COR-L47 (cell line): ENCODE measurements at places on chromosomes 16 and 17.
A peak's percentile ranks its signal among the peaks of the same experiment; 100 is the strongest.

GRCh38 chr16:64615630-64616280 is 506.1 kb downstream of the CDH11 start:
- DNase-seq, result peak; percentile 68

- no peak for DNase-seq
Measured at GRCh38 chr17:39016193-39017153, 49.3 kb upstream of the FBXO47 start.

DNA sequence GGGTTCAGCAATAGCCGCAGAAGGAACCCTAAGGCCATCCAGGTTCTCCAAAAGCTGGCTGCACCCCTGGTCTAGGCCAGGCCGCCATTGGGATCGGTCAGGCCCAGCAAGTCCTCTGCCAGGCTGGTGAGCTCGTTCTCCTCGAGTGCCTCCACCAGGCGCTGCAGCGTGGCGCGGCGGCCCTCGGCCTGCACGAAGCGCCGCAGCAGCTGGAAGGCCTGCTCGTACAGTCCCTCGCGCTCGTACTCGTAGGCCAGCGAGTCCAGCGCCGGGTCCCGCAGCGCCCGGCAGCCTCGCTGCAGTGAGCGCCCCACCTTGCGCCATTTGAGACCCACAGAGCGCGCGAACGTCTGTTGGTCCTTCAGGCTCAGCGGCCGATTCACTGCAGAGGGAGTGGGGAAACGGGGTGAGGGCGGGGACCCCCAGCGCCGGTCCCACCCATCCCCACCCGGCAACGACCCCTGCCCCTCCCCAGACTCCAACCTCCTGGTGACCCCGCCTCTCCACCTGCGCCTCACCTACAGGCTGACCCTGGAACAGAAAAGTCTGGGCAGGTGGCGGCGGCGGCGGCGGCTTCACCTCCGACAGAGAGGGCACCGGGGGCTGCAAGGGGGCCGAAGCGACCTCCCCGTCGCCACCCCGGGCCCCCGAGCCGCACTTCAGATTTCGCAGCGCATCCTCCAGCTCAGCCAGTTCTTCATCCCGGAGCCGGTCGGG is 3.9 kb upstream of the B3GNT9 start:
- DNase-seq, result no peak

DNA sequence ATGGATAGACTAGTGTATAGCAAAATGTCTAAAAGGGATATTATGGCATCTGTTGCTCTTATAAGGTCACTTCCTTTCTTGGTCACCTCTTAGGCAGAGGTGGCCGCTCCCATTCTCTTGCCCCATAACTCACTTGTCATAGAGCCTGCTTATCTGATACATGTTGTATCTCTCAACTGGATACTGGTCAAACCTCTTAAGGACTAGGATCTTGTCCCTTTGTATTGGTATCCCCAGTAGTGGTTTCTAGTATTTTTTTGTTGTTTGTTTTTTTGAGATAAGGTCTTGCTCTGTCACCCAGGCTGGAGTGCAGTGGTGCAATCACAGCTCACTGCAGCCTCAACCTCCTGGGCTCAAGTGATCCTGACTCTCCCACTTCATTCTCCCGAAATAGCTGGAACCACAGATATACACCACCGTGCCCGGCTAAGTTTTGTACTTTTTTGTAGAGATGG is 27.0 kb downstream of the ZSWIM7 start:
- no peak for DNase-seq

- no peak for DNase-seq
Measured at GRCh38 chr16:27483624-27484023, 66.1 kb downstream of the GTF3C1 start.

GRCh38 chr16:88454523-88454947 is 1.5 kb downstream of the ZFPM1 start:
- DNase-seq, result peak; percentile 29

GRCh38 chr16:48291303-48291702 is 44.0 kb upstream of the ABCC11 start:
- DNase-seq, result no peak

DNA sequence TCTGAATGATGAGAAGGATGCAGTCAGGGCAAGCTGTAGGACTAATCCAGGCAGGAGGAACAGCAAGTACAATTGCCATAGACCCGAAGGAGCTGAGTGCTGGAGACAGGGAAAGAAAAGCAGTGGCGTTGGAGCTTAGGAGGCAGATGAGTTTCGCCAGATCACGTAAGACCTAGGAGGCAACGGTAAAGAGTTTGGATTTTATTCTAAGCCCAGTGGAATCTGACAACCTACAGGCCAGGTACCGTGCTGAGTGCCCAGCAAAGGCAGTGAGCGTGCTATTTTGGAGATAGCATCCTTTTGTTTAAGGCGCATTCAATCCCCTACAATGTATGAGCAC is 1.2 kb downstream of the USP43 start:
- no peak for DNase-seq

DNA sequence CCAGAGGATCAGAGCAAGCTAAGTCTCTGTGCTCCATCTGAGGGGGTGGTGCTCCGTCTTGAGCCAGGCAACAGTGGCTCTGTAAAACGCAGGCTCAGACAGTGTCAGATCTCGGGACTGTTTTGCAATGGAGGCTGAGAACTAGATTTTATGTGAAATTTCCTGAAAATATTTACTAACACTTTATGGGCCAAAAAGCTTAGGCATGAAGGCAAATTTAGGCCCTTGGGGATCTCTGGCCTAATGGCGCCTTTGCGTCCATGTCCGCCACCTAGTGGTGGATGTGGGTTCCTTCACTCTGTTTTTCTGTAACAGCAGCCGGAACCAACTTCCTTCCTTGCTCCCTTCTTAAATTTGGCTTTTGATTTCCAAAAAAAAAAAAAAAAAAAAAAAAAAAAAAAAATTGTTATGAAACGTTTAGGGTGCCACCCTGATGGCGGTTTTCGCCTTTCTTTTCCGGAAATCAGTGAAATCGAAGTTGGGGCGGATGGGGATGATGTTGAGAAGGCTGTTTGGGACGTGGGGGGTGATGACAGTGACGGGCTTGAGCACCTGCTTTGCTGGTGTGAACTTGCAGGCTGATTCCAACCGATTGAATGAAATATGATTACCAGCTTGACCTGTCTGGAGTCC is 14.0 kb upstream of the ELAC2 start:
- DNase-seq, result no peak

- no peak for DNase-seq
Measured at GRCh38 chr17:74903671-74904070, 10.2 kb upstream of the FADS6 start.

DNA sequence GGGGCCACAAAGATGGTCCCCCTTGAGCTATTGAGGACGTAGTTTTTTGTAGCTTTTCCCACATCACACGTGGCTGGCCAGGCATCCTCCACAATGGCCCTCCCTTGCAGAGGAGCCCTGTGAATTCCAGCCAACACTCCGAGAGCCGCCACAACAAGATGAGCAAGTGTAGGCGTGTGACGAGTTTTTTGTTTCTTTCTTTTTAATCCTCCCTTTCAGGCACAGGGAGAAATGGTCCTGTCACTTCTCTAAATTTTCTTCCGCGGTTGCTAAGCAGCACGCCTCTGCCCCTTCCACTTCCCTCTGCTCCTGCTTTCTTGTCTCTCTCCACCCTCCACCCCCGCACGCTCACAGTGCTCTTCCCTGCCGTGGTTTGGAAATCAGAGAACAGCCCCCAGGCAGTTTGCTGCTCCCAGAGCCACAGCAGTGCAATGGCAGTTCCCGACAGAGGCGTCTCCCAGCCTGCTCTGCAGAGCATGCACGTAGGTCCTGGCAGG is 68.0 kb upstream of the MRTFB start:
- DNase-seq, result no peak

DNA sequence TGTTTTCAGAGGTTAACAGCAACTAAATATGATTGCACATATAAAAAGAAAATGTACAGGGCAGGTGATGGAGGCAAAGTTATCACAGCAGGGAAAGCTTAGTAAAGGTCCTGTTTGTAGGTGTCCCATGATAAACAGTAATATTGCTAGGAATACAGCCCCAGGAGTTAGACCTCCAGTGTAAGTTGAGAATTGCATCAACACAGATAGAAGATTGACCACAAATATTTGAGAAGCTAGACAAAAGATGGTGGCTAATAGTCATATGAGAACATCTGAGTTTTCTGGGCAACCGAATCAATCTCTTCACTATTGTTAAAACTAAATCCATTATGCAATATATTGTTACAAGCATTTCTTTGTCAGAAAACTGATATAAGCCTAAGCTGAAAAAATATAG is 152.6 kb downstream of the CDH11 start:
- no peak for DNase-seq

DNA sequence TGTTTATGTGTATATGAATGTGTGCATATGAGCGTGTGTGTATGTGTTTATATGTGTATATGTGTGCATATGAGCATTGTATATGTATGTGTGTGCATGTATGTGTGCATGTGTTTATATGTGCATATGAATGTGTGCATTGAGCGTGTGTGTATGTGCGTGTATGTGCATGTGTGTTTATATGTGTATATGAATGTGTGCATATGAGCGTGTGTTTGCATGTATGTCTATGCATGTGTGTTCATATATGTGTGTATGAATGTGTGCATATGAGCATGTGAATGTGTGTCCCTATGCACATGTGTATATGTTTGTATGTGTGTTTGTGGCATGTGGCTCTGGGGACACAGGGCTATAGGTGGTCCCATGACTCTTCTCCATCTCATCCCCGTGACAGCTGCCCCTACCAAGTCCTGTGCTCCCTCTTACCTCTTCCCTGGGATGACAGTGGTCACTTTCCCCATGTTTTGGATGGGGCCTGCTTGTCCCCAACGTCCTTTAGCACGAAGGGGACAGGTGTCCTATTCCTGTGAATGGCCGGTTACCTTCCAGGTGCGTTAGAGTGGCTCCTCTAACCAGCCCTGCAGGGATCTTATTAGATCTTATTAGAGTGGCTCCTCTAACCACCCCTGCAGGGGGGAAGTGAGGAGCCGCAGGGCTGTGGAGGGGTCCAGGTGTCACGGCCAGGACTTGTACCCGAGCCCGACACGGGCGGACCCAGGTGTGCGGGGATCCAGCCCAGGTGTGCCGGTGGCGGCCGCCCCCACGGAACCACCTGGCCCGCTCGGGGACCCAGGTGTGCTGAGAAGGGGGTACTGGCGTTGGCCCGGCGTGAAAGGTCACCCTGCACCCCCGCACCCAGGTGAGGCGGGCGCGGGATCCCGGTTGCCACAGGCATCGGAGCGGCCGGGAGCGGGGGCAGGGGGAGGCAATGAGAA is 105.6 kb downstream of the SEC14L1 start:
- DNase-seq, result no peak

- DNase-seq, result no peak
Measured at GRCh38 chr17:65627108-65627507, 65.7 kb upstream of the AXIN2 start.
